ENCODE measurements at places on chromosomes 11 and 22.

DNA sequence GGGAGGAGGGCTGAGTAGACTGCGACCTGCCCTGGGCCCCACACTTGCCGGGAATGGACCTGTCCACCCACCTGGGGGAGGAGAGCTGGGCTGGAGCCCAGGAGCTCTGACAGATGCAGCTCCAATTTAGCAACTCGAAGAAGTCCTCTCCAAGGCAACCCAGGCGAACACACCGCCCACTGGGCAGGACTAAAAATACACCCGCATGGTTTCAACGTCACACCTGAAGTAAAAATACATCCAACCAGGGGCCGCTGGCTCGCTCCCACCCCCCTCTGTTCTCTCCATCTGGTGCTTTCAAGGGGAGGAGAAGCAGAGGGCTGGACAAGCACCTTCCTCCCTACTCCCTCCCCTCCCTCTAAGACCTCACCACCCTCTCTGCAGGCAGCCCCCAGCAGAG, 119.9 kb downstream of the FEZ1 start:
- DNase-seq, result no peak

DNA sequence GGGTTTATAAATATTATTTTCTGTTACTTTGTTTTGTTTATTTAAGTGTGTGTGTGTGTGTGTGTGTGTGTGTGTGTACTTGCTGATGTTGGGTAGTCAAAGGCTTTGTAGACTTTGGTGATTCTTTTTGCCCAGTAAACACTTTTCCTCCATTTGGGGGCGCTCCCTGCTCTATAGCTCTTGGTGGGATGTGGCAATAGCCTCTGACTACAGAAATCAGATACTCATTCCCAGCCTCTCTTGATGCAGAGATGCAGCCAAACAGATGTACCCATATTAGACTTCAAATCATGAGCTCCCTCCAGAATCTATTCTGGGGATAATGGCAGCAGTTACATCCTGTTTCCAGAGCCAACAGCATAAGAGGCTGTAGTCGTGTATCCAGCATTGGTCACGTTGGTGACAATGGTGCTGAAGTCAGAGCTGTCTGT, 33.4 kb upstream of the APOL5 start:
- no peak for DNase-seq

GRCh38 chr11:129750343-129751292, 65.0 kb upstream of the TMEM45B start:
- DNase-seq, result peak; percentile 66

DNA sequence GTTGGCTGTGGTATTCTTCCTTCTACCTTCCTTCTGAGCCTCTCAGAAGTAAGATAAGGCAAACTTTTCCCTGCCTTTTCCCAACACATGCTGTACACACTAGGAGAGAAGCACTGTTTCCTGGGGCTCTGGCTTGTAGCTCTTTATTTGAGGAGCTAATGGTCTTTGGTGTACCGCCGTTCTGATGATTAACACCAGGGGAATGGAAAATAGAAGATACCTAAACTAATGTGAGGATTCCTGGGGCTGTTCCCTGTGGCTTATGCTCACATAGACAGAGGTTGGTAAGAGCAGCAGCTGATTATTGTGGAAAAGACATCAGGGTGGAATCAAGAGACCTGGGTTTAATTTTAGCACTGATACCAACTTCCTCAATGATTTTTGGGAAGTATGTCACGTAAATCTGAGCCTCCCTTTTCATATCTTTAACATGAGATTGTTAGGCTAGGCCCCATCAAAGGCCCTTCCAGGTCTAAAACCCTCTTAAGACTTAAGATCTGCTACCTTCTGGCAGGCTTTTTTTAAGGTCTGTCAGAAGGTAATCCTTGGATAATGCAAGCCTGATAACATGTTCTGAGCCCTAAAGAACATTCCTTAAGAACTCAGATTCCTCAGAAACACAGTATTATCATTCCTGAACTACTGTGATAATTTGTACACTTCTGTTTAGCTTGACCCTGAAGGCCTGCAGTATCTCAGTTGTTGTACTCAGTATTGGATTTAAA, 24.8 kb upstream of the RCE1 start:
- no peak for DNase-seq

DNA sequence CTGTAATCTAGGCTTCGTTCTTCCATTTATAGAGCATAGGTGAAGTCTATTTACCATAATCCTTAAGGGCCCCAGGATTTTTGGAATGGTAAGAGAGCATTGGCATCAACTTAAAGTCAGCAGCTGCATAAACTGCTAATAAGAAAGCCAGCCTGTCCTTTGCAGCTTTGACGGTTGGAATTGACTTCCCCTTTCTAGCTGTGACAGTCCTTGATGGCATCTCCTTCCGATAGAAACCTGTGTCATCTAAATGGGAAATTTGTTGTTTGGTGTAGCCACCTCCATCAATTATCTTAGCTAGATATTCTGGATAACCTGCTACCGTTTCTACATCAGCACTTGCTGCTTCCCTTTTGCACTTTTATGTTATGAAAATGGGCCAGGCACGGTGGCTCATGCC, 58.0 kb upstream of the GLYATL1B start:
- no peak for DNase-seq

DNA sequence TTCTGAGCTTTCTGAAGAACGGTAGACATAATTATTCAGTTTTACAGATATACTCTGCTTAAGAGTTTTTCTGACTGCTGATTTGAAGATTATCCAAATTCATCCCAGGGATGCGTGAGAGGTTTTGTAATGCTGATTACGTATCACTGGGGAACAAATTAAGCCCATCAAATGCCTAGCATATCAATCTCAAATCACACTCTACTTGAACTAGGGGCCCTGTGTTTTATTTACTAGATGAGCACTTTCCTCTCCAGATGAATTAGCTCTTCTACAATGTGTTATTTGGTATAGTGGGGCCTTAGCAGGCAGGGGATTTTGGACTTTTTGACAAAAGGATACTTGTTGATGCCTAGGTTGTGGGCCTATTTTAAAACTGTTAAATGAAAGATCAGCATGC, 177.9 kb downstream of the JRKL start:
- DNase-seq, result no peak

GRCh38 chr11:116534270-116534975, 238.4 kb downstream of the BUD13 start:
- DNase-seq, result no peak

- DNase-seq, result no peak
Measured at GRCh38 chr22:48427731-48428211, 1399.9 kb downstream of the BRD1 start.

GRCh38 chr11:75150879-75151278, at the start of gene SLCO2B1:
SLCO2B1 (plus strand) TSS chr11:75151107; CDS start chr11:75151382, 275 bp downstream.
- no peak for DNase-seq

DNA sequence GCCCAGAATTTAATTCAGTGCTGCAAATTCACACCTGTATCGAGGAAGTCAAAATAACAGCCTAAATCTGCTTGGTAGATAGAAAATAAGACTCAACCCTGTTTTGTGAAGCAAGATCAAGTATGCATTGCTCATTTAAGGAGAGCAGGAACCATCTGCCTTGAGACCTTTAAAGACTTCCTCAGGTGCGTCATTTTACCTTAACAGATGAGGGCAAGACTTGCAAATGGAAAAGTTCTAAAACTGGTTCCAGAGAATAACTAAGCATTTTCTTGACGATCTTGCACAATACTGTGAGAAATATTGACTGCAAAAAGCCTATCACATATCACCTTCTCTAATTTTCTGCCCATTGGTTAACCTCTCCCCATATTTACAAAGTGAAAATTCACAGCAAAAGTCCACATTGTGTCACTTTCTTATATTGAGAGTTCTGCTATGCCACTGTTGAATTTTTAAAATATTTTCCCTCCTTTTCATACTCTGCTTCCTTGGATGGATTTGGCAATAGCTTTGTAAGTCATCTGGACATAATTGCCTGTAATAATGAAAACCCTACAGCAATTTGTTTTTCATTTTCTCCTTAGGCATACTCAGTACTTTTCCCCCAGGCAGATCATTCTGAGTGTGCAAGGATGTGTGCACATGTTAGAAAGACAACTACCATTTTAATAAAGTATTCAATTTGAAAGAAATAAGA, 234.2 kb downstream of the AASDHPPT start:
- DNase-seq, result no peak

DNA sequence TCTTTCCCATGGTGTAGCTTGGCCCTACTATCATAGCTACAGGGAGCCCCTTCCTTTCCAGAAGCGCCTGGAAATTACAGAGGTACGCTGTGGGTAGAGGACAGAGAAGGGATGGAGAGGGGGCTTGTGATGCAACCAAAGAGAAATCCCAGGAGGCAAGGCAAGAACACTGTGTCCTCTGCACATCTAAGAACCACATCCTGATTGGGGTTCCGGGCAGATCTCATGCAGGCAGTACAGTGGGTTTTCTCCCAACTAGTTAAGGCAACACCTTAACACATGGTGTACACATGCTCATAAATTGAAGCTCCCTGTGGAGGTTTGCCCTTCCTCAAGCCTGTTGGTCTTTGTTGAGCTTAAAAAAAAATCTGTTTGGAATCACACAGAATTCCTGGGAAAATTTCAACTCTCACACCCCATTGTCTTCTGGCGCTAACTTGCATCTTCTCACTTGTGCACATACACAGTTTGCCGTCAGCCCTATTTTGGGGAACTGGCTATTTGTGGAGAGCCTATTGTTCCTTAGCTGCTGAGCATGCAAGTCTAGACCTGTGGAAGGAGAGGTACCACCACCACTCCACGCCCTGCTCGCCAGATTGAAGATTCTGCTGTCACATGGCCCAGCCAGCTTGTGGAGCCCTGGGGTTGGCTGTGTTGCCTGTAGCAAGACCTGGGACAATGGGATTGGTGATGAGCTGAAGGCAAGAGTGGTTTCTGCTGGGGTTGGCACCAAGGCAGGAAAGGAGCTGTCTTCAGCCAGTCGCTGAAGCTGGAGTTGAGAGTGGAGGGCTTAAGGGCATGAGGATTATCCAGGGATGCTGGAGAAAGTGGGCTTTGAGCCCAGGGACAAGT, 52.4 kb downstream of the ALX4 start:
- no peak for DNase-seq

DNA sequence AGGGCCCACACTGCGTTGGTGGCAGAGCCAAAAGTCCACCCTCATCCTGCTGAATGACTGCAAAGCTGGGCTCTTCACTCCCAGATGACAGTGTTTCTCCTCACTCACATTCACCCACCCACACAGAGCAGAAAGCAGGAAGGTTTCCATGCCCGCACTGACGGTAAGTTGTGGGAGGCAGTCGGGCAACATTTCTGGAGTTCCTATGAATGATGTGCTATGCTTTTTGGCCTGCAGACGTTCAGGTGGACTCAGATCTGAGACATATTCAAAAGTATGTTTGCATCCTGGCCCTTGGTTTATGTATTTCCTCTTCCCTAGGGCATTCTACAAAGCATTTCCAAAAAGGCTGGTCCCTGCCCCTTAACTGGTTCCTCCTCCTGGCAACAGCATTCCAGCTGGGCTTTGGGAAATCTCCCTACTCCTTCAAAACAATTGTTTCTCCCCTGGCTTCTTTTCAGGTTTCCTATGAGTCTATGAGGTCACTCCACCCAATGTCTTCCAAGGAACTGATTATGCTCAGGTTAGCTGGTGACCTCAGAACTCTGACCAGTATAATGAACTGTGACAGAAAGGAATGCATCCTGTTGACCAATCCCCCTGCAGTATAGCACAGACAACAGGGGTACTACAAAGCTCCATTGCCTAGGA, 36.4 kb downstream of the PACSIN2 start:
- no peak for DNase-seq

DNA sequence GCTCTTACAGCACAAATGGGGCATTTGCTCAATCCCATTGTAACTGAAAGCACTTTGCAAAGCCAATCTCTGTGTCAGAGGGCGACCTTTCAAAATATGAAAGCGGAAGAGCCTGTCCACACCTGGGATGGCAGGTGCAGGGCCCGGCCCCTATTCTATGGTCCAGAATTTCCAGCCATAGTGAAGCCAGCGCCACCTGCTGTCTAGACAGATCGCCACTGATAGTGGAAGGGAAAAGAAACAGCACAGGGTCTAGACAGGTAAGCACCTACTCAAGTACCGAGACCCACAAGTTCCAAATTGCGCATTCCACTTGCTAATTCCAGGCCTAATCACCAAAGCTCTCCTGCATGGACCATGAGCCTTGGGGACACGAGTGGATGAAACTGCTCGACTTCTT, 141.4 kb downstream of the NTM start:
- DNase-seq, result no peak

- DNase-seq, result no peak
Measured at GRCh38 chr11:32919338-32919737, 26.7 kb downstream of the QSER1 start.

DNA sequence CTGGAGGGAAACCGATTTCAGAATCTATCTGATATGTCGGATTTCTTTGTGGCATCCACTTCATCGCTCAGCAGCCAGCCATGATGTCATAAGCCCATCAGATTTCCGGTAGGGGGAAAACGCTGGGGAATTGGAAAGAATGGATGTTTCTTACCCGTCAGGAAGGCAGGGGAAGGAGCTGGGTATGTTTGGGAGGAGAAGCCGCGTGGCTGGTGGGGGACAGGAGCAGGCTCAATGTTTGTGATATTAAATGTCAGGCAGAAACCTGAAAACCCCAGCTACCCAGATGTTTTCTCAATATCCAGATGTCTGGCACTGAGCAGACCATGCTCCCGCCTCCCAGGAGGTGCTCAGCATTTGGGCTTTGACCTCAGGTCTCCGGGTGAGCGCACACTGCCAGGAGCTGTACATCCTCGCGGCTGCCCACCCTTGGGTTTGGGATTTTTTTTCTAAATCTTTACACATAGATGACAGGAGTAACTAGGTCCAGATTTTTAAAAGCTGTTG, 67.5 kb downstream of the NFAM1 start:
- no peak for DNase-seq

DNA sequence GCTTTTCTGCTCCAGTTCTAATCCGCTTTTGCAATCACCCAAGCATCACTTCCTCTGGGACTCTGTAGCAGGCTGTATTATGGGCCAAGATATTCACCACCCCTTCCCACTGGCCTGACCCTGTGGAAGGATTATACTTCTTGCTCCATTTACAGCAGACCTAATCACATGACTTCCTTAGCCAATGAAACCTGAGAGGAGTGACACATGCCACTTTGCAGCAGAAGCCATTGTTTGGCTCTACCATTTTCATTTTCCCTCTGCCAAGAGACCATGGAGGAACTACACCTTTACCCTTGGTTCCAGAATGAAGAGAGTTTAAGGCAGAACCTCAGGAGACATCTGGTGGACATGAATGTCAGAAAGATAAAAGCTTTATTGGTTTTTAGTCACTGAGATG, 134.9 kb upstream of the HSD17B12 start:
- no peak for DNase-seq

DNA sequence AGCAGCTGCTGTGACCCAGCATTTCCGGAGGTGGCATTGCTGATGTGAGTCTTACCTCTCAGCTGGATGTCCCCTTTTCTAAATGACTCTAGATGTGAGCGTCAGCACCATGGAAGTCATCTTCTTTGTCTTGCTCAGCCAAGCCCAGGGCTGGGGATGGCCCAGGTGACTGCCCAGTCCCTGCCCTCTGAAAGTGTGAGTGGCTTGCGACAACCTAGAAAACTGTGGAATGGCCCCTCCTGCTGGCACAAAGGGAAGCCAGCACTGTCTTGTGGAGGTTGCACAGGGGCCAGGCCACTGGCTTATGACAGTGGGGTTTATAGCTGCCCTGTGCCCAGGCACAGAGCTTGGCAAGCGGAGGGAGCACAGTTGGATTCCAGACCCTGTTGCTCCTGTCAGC, 6.2 kb downstream of the TUB start:
- DNase-seq, result no peak

Measured in activated T-helper 1 cell treated with Interleukin-2 at 50 U/mL for 16 hours (primary cell).